ENCODE measurements at places on chromosomes 5 and 9. TPM values are rescaled to one million over a fixed set of nuclear protein-coding genes. Genes with fewer than 3 reads are reported as not detected.

DNA sequence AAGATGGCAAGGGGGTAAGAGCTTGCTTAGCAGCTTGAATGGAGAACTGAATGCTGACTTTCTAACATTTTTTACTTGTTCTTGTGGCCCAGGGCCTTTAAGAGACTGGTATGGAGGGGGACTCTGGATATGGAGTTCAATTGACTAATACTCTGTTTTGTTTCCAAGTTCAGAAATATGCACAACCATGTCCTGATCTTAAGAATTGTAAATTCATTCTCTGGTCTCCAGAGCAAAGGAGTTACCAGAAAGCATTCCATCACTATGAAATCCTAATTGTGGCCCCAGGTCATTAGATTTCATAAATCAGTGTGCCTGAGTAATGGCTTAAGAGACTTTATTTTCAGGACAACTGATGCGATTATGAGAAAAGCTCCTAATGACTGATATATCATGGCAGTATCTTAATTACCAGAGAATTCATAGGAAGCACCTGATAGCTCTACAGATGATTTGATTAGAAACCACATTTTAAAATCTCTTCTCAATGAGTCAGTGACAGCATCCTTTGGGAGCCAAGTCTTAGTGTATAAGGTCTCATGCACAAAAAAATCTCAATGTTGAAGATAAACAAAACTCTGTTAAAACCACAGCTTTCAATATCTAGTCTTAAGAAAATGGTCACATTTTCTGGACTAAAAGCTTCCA lies 613.6 kb upstream of the KLF4 start:
- H3K4me3 ChIP-seq = no peak overlapping the region
- no peak for DNase-seq
- H3K27ac ChIP-seq = no peak overlapping the region
- H3K4me1 ChIP-seq = no peaks in the 10 kb centered on the region
- H3K36me3 ChIP-seq = no peaks in the 10 kb centered on the region

DNA sequence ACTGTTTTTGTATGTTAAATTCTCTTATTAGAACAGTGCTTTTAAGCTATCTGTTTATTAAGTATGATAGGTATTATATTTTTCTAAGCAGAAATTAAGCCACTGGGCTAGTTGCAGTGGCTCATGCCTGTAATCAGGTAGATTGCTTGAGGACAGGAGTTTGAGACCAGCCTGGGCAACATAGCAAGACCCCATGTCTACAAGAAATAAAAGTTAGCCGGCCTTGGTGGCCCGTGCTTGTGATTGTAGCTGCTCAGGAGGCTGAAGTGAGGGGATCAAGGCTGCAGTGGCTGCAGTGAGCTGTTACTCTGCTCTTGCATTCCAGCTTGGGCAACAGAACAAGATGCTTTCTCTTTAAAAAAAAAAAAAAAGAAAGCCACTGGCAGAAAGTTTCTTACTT lies 45.0 kb upstream of the LRRC70 start:
- peaks cover 6% of the 10 kb centered on the region for H3K36me3 ChIP-seq
- H3K27ac ChIP-seq = no peak overlapping the region
- H3K4me1 ChIP-seq = no peaks in the 10 kb centered on the region
- H3K4me3 ChIP-seq = no peak overlapping the region
- DNase-seq = no peak
- H3K27me3 ChIP-seq = no peaks in the 10 kb centered on the region

- H3K27ac ChIP-seq = no peak overlapping the region
- H3K4me3 ChIP-seq = no peak overlapping the region
- no peaks in the 10 kb centered on the region for H3K4me1 ChIP-seq
- no peaks in the 10 kb centered on the region for H3K36me3 ChIP-seq
- DNase-seq = no peak
- H3K27me3 ChIP-seq = no peaks in the 10 kb centered on the region
Measured at GRCh38 chr9:107213561-107214028, 69.5 kb upstream of the RAD23B start.

GRCh38 chr9:83154821-83155220 lies 91.9 kb upstream of the RASEF start:
- H3K27ac ChIP-seq = no peak overlapping the region
- no peaks in the 10 kb centered on the region for H3K4me1 ChIP-seq
- no peaks in the 10 kb centered on the region for H3K27me3 ChIP-seq
- no peak overlapping the region for H3K4me3 ChIP-seq
- no peak for DNase-seq

MTAP gene
- 30.0 TPM for total RNA-seq

GRCh38 chr5:79456890-79457583 lies 56.9 kb downstream of the HOMER1 start:
- no peaks in the 10 kb centered on the region for H3K36me3 ChIP-seq
- H3K27ac ChIP-seq = no peak overlapping the region
- no peaks in the 10 kb centered on the region for H3K27me3 ChIP-seq
- no peak overlapping the region for H3K4me3 ChIP-seq
- DNase-seq = no peak
- no peaks in the 10 kb centered on the region for H3K4me1 ChIP-seq

TNFSF8 gene
- 2.3 TPM for total RNA-seq

- H3K36me3 ChIP-seq = no peaks in the 10 kb centered on the region
- no peak overlapping the region for H3K27ac ChIP-seq
- no peaks in the 10 kb centered on the region for H3K27me3 ChIP-seq
Measured at GRCh38 chr5:136200761-136201160, 7.8 kb upstream of the SMIM32 start.

- no peaks in the 10 kb centered on the region for H3K4me1 ChIP-seq
- no peak overlapping the region for H3K4me3 ChIP-seq
- DNase-seq = no peak
- no peak overlapping the region for H3K27ac ChIP-seq
Measured at GRCh38 chr9:30796764-30797163, 1587.7 kb upstream of the ACO1 start.

GRCh38 chr9:5041390-5042115 lies 56.5 kb downstream of the JAK2 start:
- DNase-seq = no peak
- no peaks in the 10 kb centered on the region for H3K27me3 ChIP-seq
- H3K4me1 ChIP-seq = no peaks in the 10 kb centered on the region
- H3K27ac ChIP-seq = no peak overlapping the region
- peaks cover 25% of the 10 kb centered on the region for H3K36me3 ChIP-seq

- no peaks in the 10 kb centered on the region for H3K36me3 ChIP-seq
- no peak for DNase-seq
- no peak overlapping the region for H3K4me3 ChIP-seq
- H3K27ac ChIP-seq = no peak overlapping the region
- H3K27me3 ChIP-seq = no peaks in the 10 kb centered on the region
Measured at GRCh38 chr5:72393052-72393451, 72.9 kb downstream of the PTCD2 start.

NMUR2 gene
- 0.83 TPM for total RNA-seq

- no peaks in the 10 kb centered on the region for H3K4me1 ChIP-seq
- H3K4me3 ChIP-seq = no peak overlapping the region
- no peaks in the 10 kb centered on the region for H3K36me3 ChIP-seq
- DNase-seq = no peak
Measured at GRCh38 chr5:21391506-21391905, 1403.5 kb upstream of the CDH18 start.

DNA sequence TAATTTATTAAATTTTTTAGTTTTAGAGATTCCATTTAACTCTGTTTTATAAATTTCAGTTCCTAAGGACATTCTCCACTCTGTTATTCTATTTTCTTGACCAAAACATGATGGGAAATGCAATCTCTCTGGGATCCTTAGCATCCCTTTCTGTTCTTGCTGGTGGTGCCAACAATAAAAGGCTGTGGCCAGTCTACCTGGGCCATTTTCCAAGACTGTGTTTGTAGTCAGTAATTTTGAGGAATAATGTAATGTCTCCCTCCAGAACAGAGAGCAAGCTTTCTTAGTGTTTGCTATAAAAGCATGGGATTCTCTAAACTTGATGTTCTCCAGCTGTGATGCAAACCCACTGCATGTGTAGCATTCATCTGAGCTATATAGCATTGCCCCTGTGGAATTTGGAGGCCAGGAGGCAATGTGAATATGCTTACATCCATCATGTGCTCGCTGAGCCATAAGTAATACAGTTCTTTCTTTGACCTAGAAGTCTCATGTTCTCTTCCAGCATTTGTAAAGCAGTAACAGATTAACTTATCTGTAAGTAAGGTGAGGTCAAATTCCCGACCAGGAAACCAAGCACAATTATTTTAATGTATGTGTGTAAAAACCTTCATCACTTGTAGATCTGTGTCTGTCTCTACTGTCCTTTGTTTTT lies 211.5 kb upstream of the TAS2R1 start:
- H3K4me3 ChIP-seq = no peak overlapping the region
- no peak overlapping the region for H3K27ac ChIP-seq
- no peaks in the 10 kb centered on the region for H3K36me3 ChIP-seq
- no peaks in the 10 kb centered on the region for H3K4me1 ChIP-seq

- no peak for DNase-seq
- no peak overlapping the region for H3K27ac ChIP-seq
- H3K4me1 ChIP-seq = no peaks in the 10 kb centered on the region
- H3K27me3 ChIP-seq = no peaks in the 10 kb centered on the region
Measured at GRCh38 chr5:150853561-150853960, 7.2 kb downstream of the IRGM start.

DNA sequence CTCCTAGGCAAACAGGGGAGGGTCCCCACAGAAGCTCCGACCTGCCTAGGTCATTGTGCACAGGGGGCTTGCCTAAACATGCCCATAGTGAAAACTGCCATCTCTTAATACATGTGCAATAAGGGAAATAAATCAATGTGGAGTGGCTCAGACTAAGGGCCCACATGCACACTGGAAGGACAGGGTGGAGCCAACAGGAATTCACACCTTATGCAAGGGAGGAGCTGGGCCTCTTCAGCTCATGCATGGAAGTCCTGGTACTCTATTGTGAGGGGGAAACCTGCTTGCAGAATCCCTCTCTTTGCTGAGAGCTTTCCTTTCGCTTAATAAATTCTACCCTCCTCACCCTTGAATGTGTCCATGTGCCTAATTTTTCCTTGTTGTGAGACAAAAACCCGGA lies 815.8 kb downstream of the EFNA5 start:
- no peaks in the 10 kb centered on the region for H3K36me3 ChIP-seq
- no peak for DNase-seq
- H3K27me3 ChIP-seq = no peaks in the 10 kb centered on the region
- no peak overlapping the region for H3K27ac ChIP-seq
- no peaks in the 10 kb centered on the region for H3K4me1 ChIP-seq

DNA sequence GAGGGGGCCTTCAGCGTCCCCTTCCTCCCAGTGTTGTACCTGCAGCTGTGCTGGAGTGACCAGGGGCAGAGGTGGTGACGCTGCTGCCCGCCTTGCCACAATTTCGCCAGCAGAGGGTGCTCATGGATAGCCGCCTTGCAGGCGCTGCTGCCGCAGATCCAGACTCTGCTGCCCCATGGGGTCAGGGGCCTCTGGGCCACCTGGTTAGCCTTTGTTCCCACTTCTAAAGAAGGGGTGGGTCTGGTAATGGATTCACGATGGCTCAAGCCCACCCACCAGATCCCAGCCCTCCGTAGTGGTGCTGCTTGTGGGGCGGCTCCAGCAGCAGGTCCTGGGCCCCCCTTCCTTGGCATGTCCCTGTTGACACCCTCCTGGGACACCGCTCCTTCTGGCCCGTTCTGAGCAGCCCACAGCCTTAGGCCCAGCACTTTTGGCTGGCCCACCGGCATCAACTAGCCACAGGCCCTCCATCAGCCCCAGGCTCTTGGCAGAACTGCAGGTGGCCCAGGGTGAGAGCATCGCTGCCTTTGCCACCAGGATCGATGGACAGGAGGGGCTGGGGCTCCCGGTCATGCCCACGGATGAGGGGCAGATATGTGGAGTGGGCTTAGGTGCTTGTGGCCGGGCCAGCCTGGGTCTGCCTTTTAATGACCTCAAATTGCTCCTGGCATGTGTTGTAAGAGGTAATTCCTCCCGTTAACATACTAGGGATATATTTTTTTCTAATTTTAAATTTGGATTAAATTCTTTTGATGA lies 57.2 kb downstream of the COL5A1 start:
- peaks cover 15% of the 10 kb centered on the region for H3K36me3 ChIP-seq
- no peak for DNase-seq
- no peak overlapping the region for H3K27ac ChIP-seq
- peaks cover 16% of the 10 kb centered on the region for H3K4me1 ChIP-seq
- H3K4me3 ChIP-seq = no peak overlapping the region

- DNase-seq = no peak
- no peak overlapping the region for H3K4me3 ChIP-seq
- H3K4me1 ChIP-seq = no peaks in the 10 kb centered on the region
Measured at GRCh38 chr9:36442710-36443109, 42.6 kb upstream of the RNF38 start.

DNA sequence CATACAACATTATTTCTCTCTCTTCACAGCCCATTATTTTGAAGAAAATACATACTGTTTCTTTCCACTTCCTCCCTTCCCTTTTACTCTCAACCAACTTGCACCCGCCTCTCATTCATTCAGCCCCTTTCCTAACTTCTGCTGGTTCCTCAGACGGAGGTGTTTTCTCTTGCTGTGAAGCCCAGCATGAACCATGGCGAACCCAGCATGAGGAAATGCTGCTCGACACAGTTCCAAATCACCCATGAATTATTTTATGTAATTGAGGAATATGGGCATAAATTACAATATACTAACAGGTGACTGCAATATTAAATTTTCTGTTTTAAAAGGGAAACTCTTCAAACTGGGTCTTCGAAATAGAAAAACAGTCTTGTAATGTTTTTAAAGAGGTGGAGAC lies 124.8 kb downstream of the MEF2C start:
- no peaks in the 10 kb centered on the region for H3K4me1 ChIP-seq
- no peaks in the 10 kb centered on the region for H3K27me3 ChIP-seq
- H3K36me3 ChIP-seq = no peaks in the 10 kb centered on the region
- DNase-seq = no peak
- no peak overlapping the region for H3K27ac ChIP-seq

- H3K4me1 ChIP-seq = no peaks in the 10 kb centered on the region
- no peaks in the 10 kb centered on the region for H3K27me3 ChIP-seq
- no peaks in the 10 kb centered on the region for H3K36me3 ChIP-seq
- no peak overlapping the region for H3K4me3 ChIP-seq
- no peak overlapping the region for H3K27ac ChIP-seq
Measured at GRCh38 chr5:150960791-150961396, 56.1 kb upstream of the ZNF300 start.

GRCh38 chr5:75993643-75994520 lies 89.3 kb upstream of the SV2C start:
- DNase-seq = no peak
- H3K4me3 ChIP-seq = no peak overlapping the region
- H3K4me1 ChIP-seq = no peaks in the 10 kb centered on the region
- no peaks in the 10 kb centered on the region for H3K27me3 ChIP-seq
- no peaks in the 10 kb centered on the region for H3K36me3 ChIP-seq

SHROOM1 gene
- total RNA-seq = 6.3 TPM

LURAP1L gene
- total RNA-seq = 5.7 TPM

DNA sequence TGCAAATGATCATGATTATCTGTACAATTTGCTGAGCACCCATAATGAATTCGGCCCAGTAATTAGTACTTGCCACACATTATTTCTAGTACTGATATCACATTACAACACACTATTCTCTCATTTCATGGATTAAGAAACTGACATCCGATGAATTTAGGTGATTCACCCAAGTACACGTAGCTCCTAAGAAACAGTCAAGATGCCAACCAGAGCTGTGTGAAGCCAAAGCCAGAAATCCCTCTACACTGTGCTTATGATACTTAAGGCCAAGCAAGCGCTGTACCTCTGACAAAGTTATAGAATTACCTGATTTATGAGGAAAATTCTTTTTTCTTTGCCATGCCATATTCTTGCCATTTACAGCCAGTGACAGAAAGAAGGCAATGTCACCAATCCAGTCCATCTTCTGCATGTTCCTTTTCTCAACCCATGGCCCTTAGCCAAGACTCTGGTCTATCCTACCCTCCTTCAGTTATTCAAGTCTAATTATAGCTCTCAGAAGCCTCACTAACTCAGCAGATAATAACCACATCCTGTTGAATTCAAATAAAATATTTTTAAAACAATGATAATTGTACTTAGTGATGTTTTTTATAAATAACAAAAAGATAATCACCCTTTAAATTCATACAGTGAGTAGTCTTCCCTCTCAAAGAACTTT lies 74.3 kb upstream of the PTGER4 start:
- no peaks in the 10 kb centered on the region for H3K27me3 ChIP-seq
- no peaks in the 10 kb centered on the region for H3K4me1 ChIP-seq
- no peaks in the 10 kb centered on the region for H3K36me3 ChIP-seq
- H3K4me3 ChIP-seq = no peak overlapping the region

DDX31 gene
- total RNA-seq = 17.5 TPM

PTPRD gene
- 229 TPM for total RNA-seq

All from spinal cord (tissue), 10 donors.